ENCODE measurements at places on chromosomes 1 and 21. TPM values are rescaled to one million over a fixed set of nuclear protein-coding genes. Genes with fewer than 3 reads are reported as not detected.

Gene ANKRD34A
- total RNA-seq, result 0.42 TPM

Gene NUF2
- total RNA-seq, result 0.94 TPM

Gene RIPPLY3
- not detected for total RNA-seq

Gene ABCG1
- 33.0 TPM for total RNA-seq

Gene NIBAN1
- 26.3 TPM for total RNA-seq

Gene FAM43B
- total RNA-seq, result not detected

Gene CYP4X1
- not detected for total RNA-seq

Gene A3GALT2
- total RNA-seq, result not detected

Gene PLA2G2F
- not detected for total RNA-seq

Gene ASAP3
- total RNA-seq, result 0.42 TPM

Gene SPATA45
- not detected for total RNA-seq

Gene SPRR2E
- total RNA-seq, result not detected

Gene MIXL1
- not detected for total RNA-seq

Gene PRR9
- total RNA-seq, result not detected

Gene CYP4Z1
- not detected for total RNA-seq

Gene ILDR2
- 1.5 TPM for total RNA-seq

Gene TMIGD3
- total RNA-seq, result not detected

Gene SLC44A3
- 0.10 TPM for total RNA-seq

Gene TMEM269
- total RNA-seq, result 1.0 TPM

Gene DIRAS3
- total RNA-seq, result not detected

Gene CD247
- total RNA-seq, result 162 TPM

Gene VANGL2
- total RNA-seq, result under 0.01 TPM

Gene LCE1A
- not detected for total RNA-seq

Gene MSH4
- total RNA-seq, result 0.31 TPM

Gene BCL2L15
- 1.6 TPM for total RNA-seq

Gene AVPR1B
- not detected for total RNA-seq

Gene CRNN
- total RNA-seq, result not detected

Gene CCDC17
- total RNA-seq, result 2.6 TPM

Gene ATP1A4
- total RNA-seq, result under 0.01 TPM

Gene PTPRU
- 0.52 TPM for total RNA-seq

Gene CD84
- 33.4 TPM for total RNA-seq

Gene CR1L
- total RNA-seq, result 0.21 TPM

Gene COPA
- 89.4 TPM for total RNA-seq

Gene RGS8
- total RNA-seq, result not detected

Gene OR2T2
- 0.42 TPM for total RNA-seq

Gene SPRR1A
- not detected for total RNA-seq

Gene S100A14
- not detected for total RNA-seq

Gene CADM3
- 0.10 TPM for total RNA-seq

Gene GPR37L1
- total RNA-seq, result not detected

Gene FCAMR
- total RNA-seq, result not detected

Gene ZNF593OS
- not detected for total RNA-seq

Gene LTN1
- 37.4 TPM for total RNA-seq

Gene BTBD19
- 8.7 TPM for total RNA-seq

Gene PLEKHN1
- 0.10 TPM for total RNA-seq

Gene CACNA1S
- not detected for total RNA-seq

Gene TMEM82
- not detected for total RNA-seq

Gene ZNF326
- 54.2 TPM for total RNA-seq

Gene MMP23B
- 1.3 TPM for total RNA-seq

Gene SPRR2A
- total RNA-seq, result not detected

Gene OR2M3
- not detected for total RNA-seq

Gene INKA2
- total RNA-seq, result 1.2 TPM

Gene C1orf198
- 9.7 TPM for total RNA-seq

Gene FAM72A
- total RNA-seq, result 1.9 TPM
